ENCODE measurements at places on chromosomes 5 and 9.

DNA sequence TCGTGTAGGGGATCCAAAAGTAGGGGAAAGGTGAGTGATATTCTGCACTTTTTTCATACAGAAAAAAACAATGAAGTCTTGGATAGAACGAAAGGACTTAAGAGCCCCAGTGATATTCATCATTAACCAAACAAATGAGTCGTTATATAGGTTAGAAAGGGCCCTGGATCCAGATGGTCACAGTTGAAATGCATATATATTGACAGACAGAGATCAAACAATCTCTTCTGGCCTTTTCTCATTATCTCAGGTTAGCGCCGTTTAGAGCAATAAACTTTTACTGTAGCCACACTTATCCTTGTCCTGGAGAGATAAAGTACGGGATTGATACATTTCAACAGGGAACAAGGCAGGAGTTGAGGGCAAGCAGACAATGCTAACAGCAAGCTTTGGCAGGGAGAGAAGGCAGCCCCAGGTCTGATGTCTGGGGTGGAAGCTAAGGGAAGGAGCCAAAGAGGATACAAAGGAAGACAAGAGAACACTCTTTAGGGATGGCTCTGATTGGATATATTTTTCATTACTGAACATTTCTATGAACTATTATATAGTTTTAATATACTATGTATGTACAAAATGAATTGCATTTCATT is 77.0 kb downstream of the LIFR start:
- DNase-seq, result no peak

GRCh38 chr5:173679909-173680630 is 63.6 kb upstream of the BOD1 start:
- no peak for DNase-seq

DNA sequence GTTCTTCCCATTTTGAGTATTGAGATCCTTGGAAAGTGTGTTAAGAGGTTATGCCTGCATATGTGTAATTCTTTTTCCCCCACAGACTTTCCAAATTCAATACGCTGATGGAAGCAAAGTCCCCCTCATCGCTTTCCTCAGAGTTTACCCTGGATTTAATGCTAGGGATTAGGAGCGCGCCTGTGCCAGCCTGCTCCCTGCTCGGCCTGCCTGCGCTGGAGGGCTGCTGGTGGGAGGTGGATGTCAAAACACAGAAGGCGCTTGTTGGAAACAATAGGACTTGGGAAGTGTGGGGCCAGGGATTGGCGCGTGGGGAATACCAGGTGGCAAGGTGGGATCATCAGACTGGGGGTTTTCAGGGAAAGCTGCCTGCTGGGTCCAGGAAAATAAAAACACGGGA is 39.8 kb upstream of the PTCH1 start:
- no peak for DNase-seq

- DNase-seq, result no peak
These were observed 49.4 kb upstream of the PAPPA start for GRCh38 chr9:116103976-116104820.

- no peak for DNase-seq
These were observed 620.9 kb upstream of the PTPRD start for GRCh38 chr9:11233696-11234095.
